ENCODE measurements at places on chromosomes 12 and 14.

DNA sequence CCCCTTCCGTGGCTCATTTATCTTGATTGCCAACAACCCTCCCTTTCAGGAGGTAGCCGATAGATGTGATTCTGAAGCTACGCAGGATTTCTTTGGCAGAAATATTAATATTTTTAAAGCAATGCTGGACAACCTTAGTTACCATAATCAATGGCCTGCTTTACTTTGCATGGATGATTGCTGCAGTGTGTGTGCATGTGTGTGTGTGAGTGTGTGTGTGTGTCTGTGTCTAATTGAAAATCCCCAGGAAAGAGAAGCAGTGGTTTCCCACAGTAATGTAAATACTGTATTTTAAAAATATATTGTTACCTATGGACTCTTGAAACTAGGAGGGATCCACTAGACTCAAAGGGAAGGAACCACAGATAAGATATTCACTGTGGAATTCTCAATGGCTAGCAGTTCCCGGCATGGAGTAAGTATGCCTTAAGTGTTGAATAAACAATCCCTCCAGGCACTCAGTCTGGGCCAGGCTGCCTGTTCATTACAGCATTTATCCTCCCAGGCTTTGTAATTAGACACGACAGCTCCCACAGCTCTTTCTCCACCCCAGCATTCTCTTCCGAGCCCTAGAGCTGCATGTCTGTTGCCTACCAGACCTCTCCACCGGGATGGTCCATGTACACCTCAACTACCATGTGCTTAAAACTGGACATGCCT is 22.5 kb upstream of the C14orf132 start:
- no peak for DNase-seq

GRCh38 chr12:108653082-108653516 is 19.4 kb upstream of the SELPLG start:
- no peak for DNase-seq

DNA sequence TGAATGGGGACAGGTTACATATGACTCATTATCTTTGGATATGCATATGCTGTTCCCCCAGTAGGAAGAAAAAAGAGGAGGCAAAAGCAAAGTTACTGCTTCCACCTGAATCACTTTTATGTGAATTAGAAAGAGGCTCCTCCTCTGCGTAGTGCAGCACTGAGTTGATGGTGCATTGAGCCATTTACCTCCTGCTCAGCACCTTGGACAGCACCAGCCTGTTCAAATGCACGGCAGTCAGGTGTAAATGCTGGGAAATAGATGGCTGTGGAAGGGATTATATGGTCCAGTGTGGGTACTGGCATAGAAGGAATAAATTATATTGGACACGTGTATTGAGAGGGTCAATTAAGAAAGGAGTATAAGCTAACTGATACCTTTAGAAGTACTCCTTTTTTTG is 541.9 kb upstream of the SEL1L start:
- no peak for DNase-seq

- DNase-seq = no peak
These were observed 50.3 kb downstream of the SNAPC1 start for GRCh38 chr14:61812347-61813095.

- DNase-seq = no peak
These were observed 12.4 kb downstream of the TECPR2 start for GRCh38 chr14:102375119-102375518.

GRCh38 chr12:53623548-53624385 is 2.4 kb downstream of the ATF7 start:
- DNase-seq = no peak

GRCh38 chr14:21476523-21476924 is 235 bp downstream of the RAB2B start:
- DNase-seq = no peak

DNA sequence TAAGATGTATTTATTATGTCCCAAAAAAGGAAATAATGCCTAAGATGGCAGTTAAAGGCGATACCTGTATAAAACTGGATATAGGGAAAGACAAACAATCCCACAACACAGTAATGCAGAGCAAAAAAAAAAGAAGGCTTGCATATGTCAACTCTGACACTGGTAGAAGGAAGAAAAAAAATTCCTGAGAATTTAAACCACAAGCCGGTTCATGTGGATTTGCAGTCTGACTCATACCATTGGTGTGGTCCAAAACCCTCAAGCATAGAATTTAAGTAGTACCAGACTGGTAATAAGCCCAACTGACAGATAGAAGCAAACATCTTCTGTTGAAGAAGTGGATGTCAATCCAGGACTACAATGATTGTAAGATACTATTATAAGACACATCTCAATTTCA is 7.2 kb downstream of the DNAI7 start:
- no peak for DNase-seq

GRCh38 chr12:123602651-123603195 is 824 bp downstream of the DDX55 start:
- no peak for DNase-seq

GRCh38 chr12:131102493-131102931 is 148.8 kb downstream of the ADGRD1 start:
- DNase-seq = no peak

- no peak for DNase-seq
These were observed 365.6 kb downstream of the NELL2 start for GRCh38 chr12:44510510-44510909.

GRCh38 chr12:70553391-70553859 is 83.8 kb downstream of the PTPRB start:
- no peak for DNase-seq

DNA sequence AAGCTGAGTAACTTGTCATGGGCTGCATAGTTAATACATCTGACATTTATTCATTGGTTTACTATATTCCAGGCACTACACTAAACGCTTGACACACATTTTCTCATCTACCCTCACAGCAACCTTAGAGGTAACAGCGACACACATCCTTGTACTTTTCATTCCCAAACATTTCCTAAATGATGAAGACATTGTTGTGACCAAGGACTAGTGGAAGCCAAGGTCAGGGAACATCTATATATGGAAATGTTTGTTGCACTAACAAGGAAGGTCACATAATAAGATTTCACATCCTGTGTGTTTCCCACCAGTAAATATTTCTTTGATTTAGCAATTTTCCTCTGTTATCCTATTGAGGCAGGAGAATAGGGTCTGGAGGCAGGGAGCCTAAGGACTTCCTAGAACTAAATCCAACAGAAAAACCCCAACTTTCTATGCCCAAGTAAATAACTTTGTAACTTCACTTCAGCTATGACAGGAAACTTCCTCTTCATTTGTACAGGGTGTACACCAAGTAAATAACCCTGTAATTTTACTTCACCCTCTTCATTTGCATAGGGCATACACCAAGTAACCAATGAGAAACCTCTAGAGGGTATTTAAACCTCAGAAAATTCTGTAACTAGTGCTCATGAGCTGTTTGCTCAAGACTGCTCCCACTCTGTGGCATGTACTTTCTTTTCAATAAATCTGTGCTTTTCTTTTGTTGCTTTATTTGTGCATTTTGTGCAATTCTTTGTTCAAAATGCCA is 48.4 kb downstream of the ZNF641 start:
- no peak for DNase-seq
